ENCODE measurements at places on chromosomes 16 and 17. TPM values are rescaled to one million over a fixed set of nuclear protein-coding genes. Genes with fewer than 3 reads are reported as not detected.

Gene PAGR1
- total RNA-seq = 43.2 TPM

- no peak for DNase-seq
Observed at GRCh38 chr16:58789351-58789750, 55.2 kb upstream of the GOT2 start.

Gene WSCD1
- total RNA-seq = 1.5 TPM

DNA sequence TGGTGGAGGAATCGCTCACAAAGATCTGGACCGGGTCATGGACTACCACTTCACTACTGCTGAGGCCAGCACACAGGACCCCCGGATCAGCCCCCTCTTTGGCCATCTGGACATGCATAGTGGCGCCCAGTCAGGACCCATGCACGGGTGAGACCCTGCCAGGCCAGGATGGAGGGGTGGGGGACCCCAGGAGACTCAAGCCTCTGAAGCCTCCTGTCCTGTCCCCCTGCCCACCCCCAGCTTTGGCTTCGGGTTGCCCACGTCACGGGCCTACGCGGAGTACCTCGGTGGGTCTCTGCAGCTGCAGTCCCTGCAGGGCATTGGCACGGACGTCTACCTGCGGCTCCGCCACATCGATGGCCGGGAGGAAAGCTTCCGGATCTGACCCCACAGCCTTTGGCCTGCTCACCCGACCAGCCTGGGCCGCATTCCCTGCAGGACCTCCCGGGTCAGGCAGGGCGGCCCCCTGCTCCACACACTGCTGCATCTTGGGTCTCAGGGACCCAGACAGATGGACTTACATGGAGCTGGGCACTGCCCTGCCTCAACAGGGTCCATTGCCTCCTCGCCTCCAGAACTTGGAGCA lies 3.8 kb downstream of the BCKDK start:
- no peak for DNase-seq

DNA sequence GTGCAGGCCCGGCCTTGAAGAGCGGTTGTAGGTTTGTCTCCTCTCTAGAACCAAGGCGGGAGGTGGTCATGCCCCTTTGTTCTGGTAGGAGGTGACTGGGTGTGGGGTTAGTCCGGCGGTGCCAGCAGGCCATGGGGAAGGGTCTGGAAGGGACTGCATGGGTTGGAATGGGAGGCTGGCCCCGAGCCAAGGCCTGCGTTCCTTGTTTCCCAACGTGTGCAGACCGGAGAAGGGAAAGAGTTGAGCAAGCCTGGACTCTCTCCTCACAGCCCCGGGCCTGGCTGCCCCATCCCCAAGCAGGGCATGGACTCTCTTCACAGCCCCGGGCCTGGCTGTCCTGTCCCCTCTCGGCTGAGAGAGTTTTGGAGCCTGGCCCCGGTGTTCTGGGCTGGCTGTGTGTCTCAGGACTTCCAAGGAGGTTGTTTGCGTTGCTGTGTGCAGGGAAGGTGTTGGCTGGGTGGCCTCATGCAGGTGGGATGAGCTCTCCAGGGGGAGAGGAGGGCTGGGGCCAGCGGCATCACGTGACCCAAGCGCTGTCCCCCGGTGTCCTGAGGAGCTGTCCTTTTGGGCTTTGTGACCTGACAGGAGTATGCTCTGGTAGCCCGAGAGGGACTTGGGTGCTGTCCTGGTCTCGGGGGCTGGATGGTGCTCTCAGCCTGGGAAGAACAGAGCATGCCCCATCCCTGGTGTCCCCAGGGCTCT lies 2.6 kb downstream of the CACNA1H start:
- peak; percentile 60 for DNase-seq

Gene KRTAP4-6
- total RNA-seq = not detected

GRCh38 chr17:49386373-49386772 lies 24.3 kb upstream of the ZNF652 start:
- no peak for DNase-seq

Gene ZNF19
- total RNA-seq = 7.3 TPM

Gene GLIS2
- total RNA-seq = 78.2 TPM

- DNase-seq = no peak
Observed at GRCh38 chr16:20218093-20218492, 109.2 kb downstream of the GP2 start.

Gene TP53TG3C
- not detected for total RNA-seq

Gene METRNL
- total RNA-seq = 106 TPM

Gene MYO15B
- total RNA-seq = 281 TPM

DNA sequence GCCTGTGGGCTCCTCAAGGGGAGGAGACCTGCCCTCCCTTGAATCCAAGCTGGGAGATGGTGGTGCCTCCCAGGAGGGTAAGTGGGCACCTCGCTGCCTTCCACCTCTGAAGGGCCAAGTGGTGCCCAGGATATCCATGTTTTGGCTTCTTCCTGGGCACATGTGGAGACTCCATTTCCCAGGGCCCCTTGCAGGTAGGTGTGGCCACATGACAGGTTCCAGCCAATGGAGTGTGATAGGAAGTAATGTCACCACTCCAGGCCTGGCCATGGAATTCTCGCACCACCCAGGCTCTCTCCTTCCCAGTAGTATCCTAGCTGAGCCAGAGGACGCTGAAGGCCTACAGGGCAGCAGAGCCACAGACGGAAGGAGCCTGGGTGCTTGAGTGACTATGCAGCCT lies 17.6 kb upstream of the PEMT start:
- no peak for DNase-seq

GRCh38 chr17:73533127-73533526 lies 111.1 kb downstream of the SDK2 start:
- no peak for DNase-seq

DNA sequence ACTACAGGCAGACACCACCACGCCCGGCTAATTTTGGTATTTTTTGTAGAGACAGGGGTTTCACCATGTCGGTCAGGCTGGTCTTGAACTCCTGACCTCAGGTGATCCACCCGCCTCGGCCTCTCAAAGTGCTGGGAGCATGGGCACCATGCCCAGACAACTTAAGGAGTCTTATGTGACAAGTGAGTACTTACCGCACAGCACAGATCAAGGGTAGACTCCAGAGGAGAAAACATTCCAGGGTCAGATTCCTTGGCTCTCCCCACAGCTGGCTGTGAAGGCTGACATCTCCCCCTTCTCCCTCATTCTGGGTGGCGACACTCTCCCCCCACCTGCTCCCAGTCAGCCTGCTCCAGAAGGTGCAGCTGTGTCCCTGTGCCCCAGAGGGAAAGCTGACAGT lies 10.6 kb downstream of the ZSCAN10 start:
- no peak for DNase-seq

Gene ALDH3A2
- 78.4 TPM for total RNA-seq

Gene IL21R
- total RNA-seq = 0.22 TPM

DNA sequence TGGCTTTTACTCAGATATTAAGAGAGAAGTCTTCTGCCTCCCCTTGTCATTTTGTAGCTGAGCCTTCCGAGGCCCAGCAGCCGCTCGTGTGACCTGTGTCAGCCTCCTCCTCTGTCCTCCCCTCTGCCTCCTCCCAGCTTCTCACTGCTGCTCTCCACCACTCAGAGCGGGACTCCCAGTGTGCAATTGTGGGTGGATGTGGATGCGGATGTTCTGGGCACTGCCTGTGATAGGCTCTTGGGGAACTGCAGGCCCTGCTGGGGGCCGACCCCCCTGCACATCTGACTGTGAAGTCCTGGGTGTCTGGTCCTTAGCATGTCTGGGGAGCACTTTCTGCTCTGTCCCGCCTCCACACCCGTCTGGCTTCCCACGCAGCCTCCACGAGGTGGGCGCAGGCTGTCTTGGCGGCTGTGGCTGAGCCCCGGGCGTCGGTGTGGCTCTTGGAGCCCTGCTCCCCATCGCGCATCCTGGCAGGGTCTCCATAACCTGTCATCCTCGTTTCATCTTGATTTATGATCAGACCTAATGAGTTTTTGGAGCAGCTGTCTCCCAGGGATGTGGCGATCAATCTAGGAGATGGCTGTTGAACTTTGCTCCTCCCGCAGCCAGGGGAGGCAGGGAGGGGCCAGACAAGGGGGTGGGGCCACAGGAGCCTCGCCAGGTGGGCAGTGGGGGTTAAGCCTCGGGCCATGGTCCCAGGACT lies 28.1 kb downstream of the GRIN2C start:
- no peak for DNase-seq

DNA sequence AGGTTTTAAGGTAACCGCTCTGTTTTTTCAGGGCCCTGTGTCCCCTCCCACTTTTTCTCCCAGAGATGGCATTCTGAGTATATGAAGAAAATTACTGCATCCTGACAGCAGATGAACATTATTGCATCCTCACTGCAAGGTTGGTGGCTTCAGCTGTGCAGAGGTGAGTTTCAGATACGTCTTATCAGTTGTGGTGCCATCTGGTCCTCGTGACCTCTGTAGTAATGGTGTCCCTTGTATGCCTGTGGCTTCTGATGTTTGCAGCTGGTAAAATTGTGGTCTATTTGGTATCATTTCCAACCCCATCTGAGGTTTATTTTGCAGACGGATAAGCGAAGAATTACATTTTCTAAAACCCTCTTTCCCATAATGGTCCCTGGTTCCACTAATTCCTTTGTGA lies 417.0 kb downstream of the HS3ST3B1 start:
- DNase-seq = no peak

GRCh38 chr16:78852081-78852635 lies 748.4 kb downstream of the MAF start:
- DNase-seq = no peak

Gene ANKRD13B
- total RNA-seq = 52.6 TPM

DNA sequence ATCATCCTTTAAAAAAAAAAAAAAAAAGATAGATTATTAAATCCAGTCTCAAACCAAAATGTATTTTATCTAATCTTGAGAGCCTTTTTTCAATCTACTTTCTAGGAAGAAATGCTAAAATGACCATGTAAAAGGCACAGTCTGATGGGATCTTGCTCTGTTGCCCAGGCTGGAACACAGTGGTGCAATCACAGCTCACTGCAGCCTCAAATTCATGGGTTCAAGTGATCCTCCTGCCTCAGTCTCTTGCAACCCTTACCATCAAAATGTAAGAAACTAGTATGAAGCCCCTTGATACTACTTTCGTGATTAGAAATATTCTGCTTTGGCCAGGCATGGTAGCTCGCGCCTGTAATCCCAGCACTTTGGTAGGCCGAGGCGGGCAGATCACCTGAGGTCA lies 70.8 kb downstream of the HELZ start:
- no peak for DNase-seq

DNA sequence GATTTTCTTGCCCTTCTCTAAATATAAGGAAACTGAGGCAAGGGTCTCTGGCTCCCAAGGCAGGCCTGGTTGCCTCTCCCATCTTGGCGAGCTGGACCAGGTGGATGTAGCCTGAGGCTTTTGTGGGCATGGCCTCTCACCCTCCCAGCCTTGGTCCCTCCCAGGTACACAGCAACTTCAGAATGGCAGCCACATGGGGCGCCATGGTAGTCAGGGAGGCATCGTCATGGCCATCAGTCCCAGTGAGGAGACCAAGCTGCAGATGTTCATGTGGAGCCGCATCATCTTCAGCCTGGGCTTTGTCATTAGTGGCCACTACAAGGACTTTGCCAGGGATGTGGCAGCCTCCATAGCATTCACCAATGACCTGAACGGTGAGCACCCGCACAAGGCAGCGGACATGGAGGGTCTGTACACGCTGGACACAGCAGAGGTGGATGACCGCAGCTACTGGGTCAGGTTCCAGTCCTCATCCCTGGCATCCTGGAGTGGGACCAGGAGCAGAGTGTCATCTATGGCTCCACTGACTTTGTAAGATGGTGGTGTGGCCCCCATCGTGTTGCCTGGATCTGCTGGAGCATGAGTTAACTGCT lies 165.8 kb upstream of the ZNF267 start:
- DNase-seq = no peak

GRCh38 chr16:13070268-13070667 lies 168.9 kb downstream of the SHISA9 start:
- DNase-seq = no peak

- DNase-seq = no peak
Observed at GRCh38 chr17:81058263-81058871, 23.4 kb downstream of the BAIAP2 start.

DNA sequence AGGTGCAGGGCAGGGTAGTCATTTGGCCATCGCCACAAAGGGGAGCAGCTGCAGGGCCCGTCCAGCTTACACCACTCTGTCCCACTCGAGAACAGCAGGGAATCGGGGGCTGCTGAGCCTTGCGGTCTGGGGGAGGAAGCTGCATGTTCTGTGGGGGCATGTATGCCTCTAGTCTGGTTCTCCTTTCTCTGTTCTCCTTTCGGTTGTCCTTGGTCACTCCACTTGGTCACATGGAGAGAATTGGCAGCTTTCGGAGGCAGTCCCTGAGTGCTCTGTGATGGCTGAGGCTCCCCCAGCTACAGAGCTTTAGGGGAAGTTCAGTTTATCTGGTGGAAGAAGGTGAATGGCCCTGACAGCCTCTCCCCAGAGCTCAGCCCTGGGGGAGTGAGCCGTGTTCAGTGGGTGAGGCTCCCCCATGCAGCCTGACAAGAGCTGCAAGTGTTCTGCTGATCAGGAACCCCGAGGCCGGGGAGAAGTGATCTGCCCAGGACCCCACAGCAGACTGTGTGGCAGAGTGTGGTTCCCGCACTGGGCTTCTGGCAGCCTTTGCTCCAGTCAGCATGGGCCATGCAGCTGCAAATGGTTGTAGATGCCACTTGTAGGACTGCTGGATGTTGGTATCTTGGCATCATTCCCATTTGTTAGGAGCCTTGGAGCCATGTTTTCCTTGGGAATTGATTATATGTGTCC lies 22.3 kb upstream of the SMPD3 start:
- DNase-seq = no peak

Gene SEZ6L2
- total RNA-seq = 30.4 TPM

All from mesothelial cell of epicardium (in vitro differentiated cells).